Fibroblast of gingiva (primary cell): ENCODE measurements at places on chromosomes 4 and X.
A peak's percentile ranks its signal among the peaks of the same experiment; 100 is the strongest.

DNA sequence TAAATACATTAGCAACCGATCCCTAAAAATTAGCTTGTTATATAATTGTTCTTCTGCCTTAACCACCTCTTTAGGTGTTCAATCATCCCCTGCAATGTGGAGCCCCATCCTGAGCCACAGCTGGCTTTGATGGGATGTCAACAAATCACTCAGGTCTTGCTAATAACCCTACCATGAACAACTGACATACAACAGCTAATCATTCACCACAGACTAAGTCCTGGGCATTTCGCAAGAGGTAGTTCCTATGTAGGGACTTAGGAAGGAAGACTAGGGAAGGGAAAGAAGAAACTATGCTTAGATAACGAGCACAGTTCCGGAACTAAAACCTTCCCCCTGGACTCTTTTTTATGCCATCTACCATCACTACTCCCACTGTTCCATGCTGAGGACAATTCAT is 63.6 kb upstream of the PTCHD1 start:
- DNase-seq = no peak

DNA sequence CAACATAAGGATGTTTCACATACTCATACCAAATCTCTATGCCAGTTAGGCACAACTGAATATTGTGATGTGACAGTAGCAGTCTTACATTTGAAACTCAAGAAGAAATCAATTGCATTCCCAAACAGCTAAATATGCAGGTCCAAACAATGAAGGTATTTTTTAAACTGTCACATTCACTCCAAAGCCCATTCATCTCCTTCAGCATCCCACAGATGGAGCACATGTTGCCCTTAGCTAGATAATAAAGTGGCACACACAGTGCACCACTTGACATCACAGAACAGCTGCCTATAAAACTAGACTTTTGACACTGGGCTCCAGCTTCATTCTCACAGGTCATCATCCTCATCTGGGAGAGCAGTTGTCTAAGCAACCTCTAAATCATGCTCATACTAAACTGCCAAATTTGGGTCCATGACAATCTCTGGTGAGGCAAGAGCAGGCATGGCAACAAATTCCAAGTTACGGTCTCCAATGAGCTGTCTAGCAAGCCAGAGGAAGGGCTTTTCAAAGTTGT is 26.2 kb upstream of the ARHGEF6 start:
- DNase-seq = no peak

- peak; percentile 27 for DNase-seq
Measured at GRCh38 chr4:6749340-6750171, 33.0 kb upstream of the KIAA0232 start.

DNA sequence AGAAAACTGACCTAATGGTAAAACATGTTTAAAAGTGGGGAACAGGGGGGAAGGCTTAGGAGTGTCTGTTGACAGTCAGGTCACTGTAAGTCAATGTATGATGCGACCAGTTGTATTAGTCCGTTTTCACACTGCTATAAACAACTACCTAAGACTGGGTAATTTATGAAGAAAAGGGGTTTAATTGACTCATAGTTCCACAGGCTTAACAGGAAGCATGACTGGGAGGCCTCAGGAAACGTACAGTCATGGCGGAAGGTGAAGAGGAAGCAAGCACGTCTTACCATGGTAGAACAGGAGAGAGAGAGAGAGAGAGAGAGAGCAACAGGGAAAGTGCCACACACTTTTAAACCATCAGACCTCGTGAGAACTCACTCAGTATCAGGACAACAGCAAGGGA is 13.0 kb upstream of the PLAC1 start:
- no peak for DNase-seq

DNA sequence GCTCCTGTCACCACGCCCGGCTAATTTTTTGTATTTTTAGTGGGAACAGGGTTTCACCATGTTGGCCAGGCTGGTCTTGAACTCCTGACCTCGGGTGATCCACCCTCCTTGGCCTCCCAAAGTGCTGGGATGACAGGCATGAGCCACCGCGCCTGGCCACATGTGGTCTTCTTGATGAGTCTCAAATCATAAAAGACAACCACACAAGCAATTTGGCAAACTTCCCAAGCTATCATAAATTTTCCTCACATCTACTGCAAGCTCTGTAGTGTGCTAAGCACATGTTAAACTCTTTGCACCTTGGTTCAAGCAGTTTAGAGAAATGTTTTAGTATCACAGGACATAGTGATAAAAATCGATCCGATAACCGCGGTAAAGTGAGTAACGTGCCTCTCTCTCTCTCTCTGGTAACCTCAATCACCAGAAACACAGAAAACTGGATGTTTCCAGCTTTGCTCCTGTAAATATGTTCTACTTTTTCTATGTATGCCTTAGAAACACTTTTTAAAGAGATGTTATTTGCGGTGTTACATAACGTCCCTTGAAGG is 256.8 kb downstream of the DHRSX start:
- no peak for DNase-seq
